ENCODE measurements at places on chromosomes 1 and 21. TPM values are rescaled to one million over a fixed set of nuclear protein-coding genes. Genes with fewer than 3 reads are reported as not detected.

Gene KCND3
- 6.5 TPM for total RNA-seq

Gene KRTAP13-3
- not detected for total RNA-seq

Gene CASQ1
- 0.36 TPM for total RNA-seq

Gene RNU1-4
- total RNA-seq = under 0.01 TPM

Gene FMO5
- total RNA-seq = 2.7 TPM
